ENCODE measurements at places on chromosomes 5 and 9. TPM values are rescaled to one million over a fixed set of nuclear protein-coding genes. Genes with fewer than 3 reads are reported as not detected.
A peak's percentile ranks its signal among the peaks of the same experiment; 100 is the strongest.

GRCh38 chr5:148794729-148795561 is 31.5 kb upstream of the ADRB2 start:
- DNase-seq, result no peak

DNA sequence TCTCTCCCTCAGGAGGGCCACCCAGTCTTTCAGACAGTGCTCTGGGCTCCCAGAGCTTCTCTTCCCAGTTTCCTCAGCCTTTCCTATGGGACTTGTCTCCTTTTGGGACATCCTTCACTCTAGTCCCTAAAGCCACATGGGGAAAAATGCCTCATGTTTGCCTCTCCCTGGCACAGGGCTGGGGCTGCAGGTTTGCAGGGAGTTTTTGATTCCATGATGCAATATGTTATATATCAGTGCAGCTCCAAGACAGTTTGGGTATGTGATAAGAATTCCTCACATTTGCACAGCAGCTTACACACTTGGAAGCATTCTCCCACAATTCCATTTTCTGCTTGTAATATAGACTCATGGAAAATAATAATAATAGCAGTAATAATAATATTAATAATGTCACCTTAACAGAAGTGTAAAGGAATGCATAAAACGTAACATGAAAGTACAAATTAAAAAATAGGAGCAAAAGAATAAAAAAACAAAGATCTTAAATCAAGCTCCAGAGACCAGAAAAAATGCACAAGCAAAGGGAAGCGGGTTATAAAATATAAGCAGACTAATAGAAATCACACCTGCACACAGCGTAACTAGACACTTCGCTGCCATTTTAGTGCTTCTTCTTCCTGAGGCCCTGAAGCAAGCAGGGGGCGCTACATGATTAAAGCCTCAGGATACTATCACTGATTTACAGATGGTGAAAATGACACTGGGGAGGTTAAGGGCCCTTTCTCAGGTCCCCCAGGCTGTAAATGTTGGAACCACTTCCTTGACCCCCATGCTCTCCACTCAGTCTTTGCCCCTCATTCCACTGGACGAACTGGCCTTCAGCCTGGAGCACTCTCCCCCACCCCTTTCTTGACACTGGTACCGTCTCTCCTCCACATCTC is 70.0 kb upstream of the IL17B start:
- DNase-seq, result peak; percentile 54

DNA sequence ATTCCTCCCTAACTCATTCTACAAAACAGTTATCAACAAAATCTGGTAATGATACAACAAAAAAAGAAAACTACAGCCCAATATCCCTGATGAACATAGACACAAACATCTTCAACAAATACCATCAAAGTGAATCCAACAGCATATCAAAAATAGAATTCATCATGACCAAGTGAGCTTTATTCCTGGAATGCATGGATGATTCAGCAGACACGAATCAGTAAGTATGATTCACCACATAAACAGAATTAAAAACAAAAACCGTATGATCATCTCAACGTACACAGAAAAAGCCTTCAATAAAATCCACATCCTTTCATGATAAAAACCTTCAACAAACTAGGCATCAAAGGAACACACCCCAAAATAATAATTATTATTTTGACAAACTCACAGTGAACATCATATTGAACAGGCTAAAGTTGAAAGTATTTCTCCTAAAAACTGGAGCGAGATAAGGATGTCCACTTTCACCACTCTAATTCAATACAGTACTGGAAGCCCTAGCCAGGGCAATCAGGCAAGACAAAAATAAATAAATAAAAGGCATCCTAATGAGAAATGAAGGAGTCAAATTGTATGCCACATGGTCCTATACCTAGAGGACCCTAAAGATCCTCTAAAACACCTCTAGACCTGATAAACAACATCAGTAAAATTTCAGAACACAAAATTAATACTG is 305.1 kb upstream of the RGMB start:
- peak; percentile 59 for DNase-seq

DNA sequence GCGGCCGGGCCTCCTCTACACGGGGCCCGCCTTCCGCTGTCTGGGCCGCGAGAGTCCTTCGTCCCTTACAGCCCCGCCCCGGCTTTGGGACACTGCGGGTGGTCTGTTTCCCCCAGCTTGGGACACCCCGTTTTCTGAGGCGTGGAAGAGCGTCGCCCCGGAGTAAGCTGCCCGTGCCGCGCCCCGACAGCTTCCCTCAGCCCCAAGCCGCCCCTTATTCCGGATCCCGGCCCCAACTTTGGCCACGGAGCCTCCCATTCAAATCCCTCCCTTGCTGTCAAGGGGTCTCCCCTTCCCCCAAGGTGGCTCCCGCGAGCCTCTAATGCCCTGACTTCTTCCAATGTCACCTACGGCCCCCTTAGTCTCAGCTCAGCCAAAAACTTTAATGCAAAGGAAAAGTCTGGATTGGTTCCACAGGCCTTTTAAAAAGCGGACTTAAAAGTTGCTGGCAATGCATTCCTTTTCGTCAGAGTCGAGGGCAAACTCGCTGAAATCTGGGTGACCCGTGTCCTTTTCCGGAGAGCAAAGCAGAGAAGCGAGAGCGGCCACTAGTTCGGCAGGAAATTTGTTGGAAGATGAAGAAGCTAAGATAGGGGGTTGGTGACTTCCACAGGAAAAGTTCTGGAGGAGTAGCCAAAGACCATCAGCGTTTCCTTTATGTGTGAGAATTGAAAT is 19.8 kb downstream of the EXOSC2 start:
- peak; percentile 62 for DNase-seq

- DNase-seq, result no peak
Observed at GRCh38 chr5:172007175-172008110, 1.0 kb upstream of the FBXW11 start.

The IGFBPL1 gene
- 0.17 TPM for total RNA-seq

The FST gene
- total RNA-seq, result 45.0 TPM

GRCh38 chr9:104779946-104780535 is 16.1 kb downstream of the NIPSNAP3B start:
- no peak for DNase-seq

GRCh38 chr9:120841930-120842684 is 615 bp downstream of the PSMD5 start:
- peak; percentile 40 for DNase-seq
